Germinal center (tissue), 1 donor: ENCODE measurements at places on chromosomes 6 and 20.

DNA sequence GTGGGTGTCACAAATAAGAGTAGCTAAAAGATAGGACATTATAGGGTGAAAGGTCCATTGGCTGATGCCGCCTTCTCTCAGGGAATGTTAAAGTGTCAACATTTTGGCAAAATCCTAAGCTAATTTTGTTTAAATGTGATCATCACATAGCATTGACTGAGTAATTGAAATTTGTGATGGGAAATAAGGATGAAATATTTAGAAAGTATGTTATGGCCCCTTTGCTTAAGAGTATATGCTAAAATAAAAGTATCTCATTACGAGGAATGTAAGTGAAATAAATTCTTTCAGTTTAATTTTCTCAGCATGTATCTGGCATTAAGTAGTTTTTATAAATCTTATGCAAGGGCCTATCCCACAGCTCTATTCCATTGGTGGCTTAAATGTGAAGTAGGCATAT is 229.2 kb downstream of the PRL start:
- DNase-seq, result no peak

DNA sequence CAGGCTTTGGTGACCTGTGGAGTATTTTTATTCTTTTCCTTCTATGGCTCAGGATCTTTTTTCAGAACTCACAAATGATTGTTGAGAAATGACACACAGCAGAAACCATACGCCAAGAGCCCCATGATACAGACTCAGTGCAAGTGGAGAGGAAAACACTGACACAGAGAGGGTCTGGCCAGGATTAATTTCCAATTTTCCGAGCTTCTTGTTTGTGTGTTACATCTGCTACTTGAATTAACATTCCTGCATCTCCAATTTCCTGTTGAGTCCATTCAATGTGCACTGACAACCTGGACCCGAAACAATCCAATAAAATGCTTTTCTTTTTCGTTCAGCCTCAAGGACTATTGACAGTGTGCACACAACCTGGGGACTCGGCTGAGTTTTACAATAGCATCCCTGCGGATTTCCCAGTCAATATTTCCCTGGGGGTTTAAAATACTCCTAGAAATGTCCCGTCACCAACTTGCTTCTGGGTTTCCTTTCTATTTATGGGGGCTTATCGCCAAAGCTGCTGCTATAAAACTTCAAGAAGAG is 4.9 kb upstream of the MLN start:
- no peak for DNase-seq

GRCh38 chr6:148700047-148700715 is 46.6 kb upstream of the UST start:
- DNase-seq, result no peak

GRCh38 chr6:168352096-168352495 is 32.5 kb upstream of the DACT2 start:
- DNase-seq, result no peak

DNA sequence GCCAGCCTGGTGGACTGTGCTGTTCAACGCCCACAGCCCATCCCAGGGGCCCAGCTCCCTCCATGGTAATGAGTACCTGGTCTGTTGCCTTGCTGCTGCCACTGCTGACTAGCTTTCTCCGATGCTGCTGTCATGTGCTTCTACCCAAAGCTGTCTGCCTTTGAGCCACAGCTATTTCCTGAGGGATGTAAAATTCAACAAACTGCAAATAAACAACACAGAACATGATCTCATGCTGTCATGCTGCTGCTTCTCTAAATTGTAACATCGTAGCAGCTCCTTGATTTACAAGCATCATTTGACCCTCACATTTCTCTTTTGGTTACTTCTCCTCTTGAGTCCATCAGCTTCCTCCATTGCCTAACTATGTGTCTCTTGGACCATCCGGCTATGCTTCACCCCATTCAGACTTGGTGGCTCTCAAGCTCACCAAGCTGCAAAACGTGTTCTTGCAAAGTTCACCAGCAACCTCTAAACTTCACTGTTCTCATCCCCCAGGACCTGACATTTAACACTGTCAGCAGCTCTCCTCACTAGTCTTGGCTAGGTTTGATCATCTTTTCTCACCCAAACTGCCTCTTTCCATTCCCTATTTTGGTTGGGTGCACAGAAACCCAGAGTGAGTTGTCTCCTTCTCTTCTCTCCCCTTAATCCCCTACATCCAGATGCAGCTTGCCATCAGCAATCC is 54.6 kb downstream of the FYN start:
- DNase-seq, result no peak

GRCh38 chr6:159934181-159934580 is 34.7 kb upstream of the IGF2R start:
- DNase-seq, result no peak

DNA sequence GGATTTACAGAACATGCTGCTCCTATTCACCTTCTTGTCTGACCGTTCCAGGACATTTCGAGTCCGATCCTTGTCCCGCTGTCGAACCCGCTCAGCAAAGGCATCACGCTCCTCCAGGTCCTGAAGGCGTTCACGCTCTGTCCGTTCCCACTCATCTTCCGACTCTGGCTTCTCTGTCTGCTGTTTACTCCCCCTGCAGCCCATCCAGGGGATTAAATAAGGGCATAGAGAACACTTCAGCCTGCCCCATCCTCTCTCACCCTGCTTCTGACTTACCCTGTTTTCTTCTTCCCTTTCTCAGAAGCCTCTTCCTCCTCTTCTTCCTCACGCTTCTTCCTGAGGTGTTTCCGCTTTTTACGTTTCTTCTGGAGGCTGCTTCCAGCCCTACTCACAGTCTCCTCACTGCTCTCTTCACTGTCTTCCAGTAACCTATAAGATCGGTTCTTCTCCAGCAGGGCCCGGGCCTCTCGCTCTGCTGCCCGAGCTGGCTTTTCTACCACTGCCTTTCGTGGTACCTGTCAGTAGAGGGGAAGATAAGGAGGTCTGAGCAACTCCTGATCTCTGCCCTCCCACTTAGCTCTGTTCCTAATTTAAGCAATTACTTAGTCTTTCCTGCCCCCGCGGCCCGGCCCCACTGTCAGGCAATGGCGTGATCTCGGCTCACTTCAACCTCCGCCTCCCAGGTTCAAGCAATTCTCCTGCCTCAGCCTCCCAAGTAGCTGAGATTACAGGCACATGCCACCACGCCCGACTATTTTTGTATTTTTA is 1.9 kb downstream of the DHX16 start:
- DNase-seq, result no peak

GRCh38 chr6:6405031-6405430 is 84.6 kb upstream of the F13A1 start:
- DNase-seq, result no peak

DNA sequence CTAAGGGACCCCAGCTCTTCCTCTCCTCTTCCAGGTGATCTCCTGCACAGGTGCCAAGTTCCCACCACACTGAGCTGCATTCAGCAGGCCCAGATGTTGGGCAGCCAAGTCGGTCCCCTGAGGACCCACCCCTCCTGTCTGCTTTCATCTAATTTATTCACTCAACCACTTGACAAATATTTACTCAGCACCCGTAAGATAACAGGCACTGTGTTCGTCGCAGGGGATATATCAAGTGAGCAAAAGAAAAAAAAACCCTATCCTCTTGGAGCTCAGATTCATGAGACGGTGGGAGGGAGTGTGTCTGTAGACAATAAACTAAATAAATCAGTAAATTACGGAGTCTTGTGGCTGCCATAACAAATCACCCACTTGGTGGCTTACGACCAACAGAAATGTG is 143.6 kb downstream of the MRPL14 start:
- DNase-seq, result no peak

DNA sequence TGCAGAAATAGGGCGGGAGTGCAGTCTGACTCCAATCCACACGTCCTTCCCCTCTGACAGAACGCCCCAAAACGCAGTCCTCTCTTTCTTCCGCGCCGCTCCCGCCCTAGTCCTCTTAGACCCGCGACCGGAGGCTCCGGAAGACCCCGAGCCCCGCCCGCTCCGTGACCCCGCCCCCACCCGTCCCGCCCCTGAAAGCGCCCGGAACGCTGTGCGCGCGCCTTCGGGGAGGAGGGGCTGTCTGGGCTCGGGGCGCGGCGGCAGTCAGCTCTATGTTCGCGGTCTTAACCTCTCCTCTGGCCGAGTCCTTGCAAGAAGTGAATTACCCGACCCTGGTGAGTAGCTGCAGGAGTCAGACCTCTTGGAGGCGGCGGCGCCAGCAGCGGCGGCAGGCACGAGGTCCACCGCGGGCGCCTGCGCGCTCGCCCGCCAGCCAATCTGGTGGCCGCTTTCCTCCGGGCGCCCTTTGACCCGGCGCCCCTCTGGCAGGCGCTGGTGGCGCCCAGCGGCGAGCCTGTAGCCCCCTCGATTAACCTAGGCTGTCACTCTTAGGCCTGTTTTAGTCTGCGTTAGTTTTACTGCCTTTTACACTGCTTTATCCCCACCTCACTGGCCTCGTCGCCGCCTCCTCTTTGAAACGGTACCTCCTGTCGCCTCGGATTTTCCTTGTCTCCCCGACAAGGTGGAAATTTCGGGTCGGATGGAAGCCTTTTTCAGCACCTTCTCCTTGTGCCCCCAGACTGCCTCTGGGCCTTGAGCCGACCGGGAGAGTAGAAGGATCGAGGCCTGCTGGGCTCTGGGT is at the start of gene MANEA:
MANEA (plus strand) TSS at position 232 of the 802 bp plus-strand sequence. CDS start 8,905 bp downstream, outside the sequence.
- DNase-seq, result peak; percentile 89

DNA sequence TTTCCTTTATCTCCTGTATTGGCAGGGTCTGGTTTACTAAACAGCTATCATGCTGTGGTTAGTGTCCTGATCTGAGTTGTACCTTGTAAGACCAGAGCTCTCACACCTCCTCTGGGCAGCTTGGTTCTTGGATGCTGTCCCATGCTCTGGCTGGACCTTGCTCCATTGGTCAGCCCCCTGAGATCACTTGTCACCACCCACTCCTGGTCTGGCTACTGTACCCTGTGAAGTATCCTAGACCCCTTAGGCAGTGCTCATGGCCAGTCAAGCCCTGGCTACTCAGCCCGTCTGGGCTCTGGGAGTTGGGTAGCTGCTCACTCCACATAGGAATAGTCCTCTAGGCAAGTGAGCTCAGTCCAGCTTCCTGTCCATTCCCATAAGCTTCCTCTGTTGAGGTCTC is 31.1 kb downstream of the ADGRF4 start:
- DNase-seq, result no peak

DNA sequence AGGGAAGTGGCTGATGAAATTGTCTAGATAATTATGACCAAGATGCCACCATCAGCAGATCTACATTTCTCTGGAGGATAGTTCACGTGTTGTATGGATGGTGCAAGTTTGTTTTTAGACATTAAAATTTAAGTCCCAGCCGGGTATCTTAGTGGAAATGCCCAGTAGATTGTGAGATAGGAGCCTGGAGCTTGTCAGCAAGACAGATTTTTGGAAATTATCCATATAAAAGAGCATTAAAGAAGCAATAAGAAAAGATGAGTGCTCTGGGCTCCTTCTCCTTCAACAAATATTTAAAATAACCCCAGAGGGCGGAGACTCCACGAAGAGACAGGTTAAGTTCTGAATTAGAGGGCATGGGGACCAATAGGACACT is 47.6 kb upstream of the SMLR1 start:
- DNase-seq, result no peak

DNA sequence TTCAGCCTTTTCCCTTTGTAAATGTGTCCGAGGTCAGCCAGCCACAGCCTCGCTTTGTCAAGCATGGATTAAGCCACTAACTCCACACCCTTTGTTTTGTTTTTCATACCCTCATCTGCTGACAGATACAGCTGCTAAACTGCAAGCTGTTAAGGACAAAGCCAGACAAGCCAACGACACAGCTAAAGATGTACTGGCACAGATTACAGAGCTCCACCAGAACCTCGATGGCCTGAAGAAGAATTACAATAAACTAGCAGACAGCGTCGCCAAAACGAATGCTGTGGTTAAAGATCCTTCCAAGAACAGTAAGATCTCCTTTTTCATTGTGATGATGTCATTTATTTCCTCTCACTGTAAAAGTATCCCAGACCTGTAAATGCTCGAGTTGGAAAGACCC is 269.3 kb downstream of the ARHGAP18 start:
- DNase-seq, result no peak

GRCh38 chr6:79812195-79812594 is 135.2 kb downstream of the ELOVL4 start:
- DNase-seq, result no peak
